ENCODE measurements at places on chromosomes 7 and 10.
A peak's percentile ranks its signal among the peaks of the same experiment; 100 is the strongest.

DNA sequence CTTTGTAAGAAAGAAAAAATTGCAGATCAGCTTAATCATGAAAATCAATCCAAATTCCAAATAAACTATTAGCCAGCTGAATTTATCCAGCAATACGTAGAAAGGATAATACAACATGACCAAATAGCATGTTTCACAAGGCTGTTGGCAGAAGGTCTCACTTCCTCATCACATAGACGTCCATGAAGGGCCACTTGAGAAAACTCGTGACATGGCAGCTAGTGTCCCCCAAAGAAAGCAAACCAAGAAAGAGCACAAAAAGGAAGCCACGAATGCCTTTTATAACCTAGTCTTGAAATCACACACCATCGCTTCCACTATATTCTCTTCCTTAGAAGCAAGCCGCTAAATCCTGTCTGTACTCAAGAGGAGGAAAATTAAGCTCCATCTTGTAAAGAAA is 105.6 kb upstream of the NRBF2 start:
- DNase-seq = peak; percentile 54

GRCh38 chr7:81845744-81846241 is 75.9 kb upstream of the HGF start:
- peak; percentile 13 for DNase-seq

GRCh38 chr10:68954904-68955303 is 1.1 kb upstream of the DDX21 start:
- no peak for DNase-seq

GRCh38 chr7:74579800-74580685 is 77.5 kb upstream of the GTF2I start:
- DNase-seq = no peak

DNA sequence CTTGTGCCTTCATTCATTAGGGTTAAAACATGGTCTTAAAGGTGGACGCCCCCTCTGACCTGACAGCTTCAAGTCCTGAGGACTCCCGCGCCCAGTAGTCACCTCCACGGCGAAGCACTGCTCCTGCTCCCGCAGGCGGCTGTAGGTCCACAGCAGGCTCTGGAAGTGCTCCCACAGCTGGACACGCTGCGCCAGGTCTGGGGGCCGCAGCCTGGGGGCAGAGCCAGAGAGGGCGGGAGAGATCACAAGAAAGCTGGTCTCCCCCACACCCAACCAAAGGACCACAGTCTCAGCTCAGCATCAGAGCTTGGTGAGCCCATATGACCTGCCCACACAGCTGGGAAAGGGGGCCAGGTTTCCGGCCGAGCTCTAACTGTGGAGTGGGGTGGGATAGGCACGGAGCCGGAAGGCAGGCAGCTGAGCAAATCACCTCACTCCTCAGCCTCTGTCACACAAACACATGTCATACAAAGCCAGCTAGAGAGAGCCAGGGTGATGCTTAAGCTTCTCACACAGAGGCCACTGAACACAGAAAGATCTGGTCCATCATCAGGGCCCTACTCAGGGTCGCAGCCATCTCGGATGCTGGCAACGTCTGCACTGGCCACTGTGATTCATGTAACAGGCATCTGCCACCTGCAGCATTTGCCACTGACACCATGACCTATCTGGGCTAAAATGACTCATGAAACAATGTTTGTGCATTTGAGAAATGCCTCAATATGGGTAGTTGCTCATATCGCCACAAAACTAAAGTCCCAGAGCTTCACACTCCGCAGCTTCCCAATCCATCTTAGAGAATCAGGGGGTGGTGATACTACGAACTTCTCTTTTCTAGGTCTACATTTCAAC is 12.6 kb downstream of the HPS1 start:
- DNase-seq = no peak

GRCh38 chr7:2820508-2820934 is 23.6 kb downstream of the GNA12 start:
- DNase-seq = no peak

DNA sequence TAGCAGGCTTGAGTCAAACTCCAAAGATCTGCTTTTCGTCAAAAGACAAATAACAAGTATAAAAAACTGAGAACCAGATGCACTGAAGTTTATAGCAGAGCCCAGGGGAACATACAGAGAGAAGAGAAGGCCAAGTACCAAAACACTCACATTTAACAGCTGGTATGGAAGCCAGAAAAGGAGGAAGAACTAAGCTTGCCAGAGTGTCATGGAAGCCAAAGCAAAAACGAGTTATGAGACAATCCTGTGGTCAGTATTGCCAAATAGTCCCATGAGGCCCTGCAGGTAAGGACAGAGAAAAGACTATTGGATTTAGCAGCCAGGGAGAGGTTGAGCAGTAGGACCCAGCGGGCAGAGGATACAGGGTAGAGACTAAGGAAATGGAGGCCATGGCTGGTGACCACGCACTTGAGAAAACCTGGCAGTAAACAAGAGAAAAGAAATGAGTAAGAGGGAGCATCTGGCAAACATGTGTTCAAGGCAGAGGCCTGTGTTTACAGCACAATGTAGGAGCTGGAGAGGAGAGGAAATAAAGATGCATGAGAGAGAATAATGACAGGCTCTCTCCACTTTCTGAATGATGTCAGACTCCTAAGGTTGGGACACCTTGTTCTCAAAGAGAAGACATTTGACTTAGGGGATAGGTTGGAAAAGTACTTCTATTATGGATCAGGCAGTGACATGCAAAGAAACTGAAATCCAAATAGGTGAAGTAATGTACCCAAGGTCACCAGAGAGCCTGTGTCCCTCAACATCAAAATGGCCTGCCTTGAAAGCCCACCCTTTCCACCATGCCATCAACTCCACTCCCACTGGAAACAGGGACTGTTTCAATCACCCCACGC is 9.1 kb downstream of the CREB3L2 start:
- no peak for DNase-seq

DNA sequence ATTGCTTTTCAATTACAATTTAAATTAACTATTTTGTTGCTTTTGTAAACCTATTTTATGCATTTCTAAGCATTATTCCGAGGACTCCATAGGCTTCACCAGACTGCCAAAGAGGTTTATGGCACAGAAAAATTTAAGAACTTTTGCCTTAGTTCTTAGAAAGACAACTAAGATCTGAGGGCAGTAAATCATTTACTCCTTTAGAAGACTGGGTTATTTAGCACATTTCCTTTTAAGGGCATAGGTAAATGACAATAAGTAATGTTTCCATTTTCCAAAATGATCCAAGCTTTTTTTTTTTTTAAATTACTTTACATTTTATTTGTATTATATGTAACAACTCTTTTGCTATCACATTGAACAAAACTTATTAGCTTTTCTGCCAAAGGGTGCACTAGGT is 15.0 kb upstream of the STEAP4 start:
- DNase-seq = no peak

- DNase-seq = no peak
These were observed 278.7 kb upstream of the KLF6 start for GRCh38 chr10:4063717-4064116.

DNA sequence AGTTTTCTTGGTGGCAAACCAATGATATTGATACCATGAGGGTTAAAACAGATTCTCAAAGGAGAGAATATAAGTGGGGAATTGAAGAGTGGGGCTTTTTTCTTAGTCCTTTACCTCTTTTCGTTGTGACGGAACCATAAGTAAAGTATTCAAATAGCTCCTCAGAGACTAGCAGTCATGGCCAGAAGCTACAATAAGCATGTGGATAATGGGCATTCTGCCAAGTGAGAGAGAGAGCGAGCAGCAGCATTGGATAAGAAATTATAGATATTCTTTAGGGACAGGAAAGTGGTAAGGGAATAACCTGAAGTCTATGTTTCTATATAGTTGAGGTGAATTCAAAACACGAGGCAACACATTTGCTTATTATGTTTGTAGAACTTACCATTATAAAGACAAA is 235.1 kb downstream of the SEMA3E start:
- peak; percentile 10 for DNase-seq

GRCh38 chr10:119536508-119537025 is 6.0 kb downstream of the RGS10 start:
- DNase-seq = no peak

GRCh38 chr7:73482746-73483145 is 39.3 kb downstream of the BAZ1B start:
- no peak for DNase-seq

GRCh38 chr10:62443866-62444265 is 69.7 kb downstream of the ZNF365 start:
- no peak for DNase-seq

- DNase-seq = no peak
These were observed 20.4 kb downstream of the RFC2 start for GRCh38 chr7:74233655-74234285.

GRCh38 chr7:6242561-6242960 is 29.9 kb downstream of the CYTH3 start:
- no peak for DNase-seq

DNA sequence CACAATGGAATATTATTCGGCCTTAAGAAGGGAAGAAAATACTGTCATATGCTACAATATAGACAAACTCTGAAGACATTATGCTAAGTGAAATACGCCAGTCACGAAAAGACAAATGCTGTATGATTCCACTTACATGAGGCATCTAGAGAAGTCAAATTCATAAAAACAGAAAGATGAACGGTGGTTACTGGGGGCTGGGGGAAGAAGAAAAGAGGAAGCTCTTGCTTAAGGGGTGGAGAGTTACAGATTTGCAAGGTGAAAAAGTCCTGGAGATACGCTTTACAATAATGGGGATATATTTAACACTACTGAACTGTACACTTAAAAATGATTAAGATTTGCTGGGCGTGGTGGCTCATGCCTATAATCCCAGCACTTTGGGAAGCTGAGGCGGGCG is 49.0 kb downstream of the PSMC2 start:
- DNase-seq = no peak

DNA sequence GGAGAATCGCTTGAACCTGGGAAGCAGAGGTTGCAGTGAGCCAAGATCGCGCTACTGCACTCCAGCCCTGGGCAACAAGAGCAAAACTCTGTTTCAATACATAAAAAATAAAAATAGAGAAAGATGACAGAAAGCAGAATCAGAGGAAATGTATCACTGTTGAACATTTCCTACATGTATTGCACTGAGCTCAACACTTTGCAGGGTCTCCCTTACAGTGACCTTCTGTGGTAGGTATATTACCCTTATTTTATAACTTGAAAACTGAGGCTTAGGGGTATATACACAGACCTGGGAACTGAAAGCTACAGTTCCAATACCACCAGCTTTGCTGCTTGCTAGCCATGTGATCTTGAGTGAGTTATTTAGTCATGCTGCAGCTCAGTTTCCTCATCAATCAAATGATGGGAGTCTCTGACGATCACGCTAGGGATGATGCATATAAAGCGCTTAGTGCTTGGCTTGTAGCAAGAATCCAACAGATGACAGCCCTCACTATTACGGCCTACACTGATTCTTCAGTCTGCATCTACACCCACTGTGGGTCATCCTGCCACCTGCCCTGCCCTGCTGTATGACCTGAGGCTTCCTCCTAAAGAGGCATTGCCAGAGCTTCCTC is 99.0 kb downstream of the PDE1C start:
- no peak for DNase-seq

DNA sequence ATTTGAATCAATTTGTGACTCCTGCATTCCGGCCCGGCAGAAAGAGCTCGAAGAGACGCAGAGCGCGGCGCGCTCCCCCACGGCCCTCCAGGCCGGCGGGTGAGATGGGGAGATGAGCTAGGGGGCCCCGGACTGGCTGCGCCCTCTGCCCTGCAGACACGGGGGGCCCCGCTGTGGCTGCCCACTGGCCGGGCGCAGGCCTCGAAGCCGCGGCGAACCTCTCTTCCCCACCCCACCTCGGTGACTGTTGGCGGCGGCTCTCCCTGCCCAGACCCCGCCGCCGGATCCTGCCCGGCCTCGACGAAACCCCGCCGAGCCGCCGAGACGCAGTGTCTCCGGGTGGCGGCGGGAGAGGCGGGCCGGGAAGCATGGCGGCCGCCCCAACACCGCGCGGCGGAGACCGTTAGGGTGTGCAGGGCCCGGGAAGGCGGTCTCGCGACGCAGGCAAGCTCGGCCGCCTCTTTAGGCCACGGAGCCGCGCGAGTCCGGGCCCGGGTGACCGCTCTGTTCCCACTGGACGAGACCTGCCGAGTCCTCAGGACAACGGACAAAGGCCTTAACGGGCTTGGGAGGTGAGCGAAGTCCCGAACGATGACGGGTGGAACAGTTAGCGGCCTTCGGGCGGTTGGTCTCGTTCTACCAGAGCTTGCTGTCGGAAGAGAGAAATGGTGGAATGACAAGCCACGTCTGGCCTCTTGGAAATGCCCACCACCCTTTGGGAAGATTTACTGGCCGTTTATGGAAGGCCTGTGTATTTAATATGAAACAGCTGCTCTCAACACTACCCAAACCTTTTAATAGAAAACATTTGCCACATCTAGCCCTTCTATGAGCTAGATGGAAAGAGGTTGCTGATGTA is 24.3 kb downstream of the NUP42 start:
- DNase-seq = no peak

GRCh38 chr7:106216517-106216922 is 68.3 kb downstream of the NAMPT start:
- no peak for DNase-seq

DNA sequence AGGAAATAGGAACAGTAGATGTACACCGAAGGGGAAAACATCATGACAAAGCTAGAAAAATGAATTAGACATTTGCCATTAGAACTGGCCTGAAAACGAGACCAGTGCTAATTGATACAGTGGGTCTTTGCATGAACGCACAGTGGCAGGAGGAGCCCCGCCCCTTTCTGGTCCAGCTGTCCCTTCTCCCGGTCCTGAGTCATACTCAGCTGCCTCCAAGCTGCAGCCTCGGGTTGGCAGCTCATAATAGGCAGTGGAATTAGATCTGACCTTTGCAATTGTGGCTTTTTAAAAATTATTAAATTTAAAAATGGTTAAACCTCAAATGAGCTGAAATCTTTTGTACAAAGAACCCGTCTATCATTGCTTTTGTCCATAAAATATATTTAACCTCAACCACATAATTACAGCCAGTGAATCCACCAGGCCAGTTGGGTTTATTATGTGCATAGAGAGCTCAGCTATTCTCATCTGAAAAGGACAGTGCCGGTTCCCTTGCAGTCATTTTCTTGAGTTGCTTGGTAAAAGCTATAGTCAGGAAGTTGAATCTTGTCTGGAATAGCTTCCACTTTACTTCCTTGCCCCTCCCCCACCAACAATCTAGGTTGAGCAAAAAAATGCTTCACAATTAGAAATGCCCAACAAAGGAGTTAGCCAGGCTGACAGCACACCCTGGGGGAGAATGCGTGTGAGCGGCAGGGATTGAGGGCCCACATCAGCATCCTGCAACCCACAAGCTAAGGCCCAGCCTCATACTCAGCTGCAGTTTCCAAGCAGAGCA is 147.1 kb downstream of the BUB3 start:
- peak; percentile 93 for DNase-seq

DNA sequence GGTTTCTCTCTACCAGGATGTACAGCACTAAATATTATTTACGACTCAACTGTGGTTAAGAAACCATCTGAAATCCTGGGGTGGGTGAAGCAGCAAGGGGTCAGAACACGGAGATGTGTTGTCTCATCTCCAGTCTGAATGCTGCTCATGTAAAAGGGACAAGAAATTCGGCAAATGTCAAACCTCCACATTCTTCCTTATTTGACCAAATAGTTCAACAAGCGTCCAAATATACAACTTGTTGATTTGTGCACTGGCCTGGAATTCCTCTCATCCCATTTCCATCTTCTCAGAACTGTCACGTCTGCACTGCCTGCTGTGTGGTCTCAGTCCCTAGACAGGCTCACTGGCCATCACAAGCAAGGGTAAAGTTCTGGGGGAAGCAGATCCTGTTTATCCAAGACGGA is 520.0 kb downstream of the PARD3 start:
- DNase-seq = no peak
